Activated T-helper 1 cell treated with Interleukin-2 at 50 U/mL for 16 hours (primary cell): ENCODE measurements at places on chromosomes 16 and 17.

DNA sequence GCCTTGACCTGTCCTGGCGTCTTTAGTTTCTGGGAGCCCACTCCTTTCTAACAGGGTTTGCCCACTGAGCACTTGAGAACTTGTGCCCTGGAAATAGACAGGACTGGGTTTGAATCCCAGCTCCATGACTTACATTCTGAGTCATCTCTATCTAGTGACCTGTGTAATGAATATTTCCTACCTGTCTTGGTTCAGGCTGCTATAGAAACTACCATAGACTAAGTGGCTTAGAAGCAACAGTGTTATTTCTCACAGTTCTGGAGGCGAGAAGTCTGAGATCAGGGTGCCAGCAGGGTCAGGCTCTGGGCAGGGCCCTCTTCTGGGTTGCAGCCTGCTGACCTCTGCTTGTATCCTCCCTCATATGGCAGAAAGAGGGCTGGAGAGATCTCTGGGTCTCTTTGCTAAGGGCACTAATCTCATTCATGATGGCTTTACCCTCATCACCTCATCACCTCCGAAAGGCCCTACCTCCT is 110.7 kb upstream of the DHX40 start:
- no peak for DNase-seq

DNA sequence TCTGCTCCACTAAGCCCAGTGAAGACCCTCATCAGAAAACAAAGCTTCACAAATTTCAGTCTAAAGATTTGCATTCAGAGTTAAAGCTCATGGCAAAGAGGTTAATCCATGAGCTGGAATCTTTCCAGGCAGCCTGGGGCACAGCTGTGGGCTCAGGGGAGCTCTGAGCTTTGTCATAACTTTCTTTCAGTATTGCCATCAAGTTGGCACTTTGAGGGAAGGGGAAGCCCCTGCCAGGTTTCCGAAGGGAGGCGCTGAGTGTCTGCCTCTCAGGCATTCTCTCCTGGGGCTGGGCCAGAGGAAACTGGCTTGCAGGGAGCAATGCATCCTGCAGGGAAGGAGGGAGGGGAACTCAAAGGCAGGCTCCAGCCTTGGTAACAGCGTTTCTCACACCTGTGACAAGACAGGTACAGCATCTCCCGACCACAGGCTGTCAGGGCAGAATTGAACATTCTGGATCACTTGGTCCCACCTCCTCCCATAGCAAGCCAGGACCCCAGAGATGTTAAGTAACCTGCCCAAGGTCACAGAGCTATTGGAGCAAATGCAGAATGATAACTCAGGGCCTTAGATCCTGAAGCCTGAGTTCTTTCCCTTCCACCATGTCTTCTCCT is 3.9 kb downstream of the LPO start:
- no peak for DNase-seq

- DNase-seq: no peak
Observed at GRCh38 chr17:78316867-78317789, 42.7 kb downstream of the SOCS3 start.

GRCh38 chr17:50771991-50772785 is 4.9 kb upstream of the ANKRD40CL start:
- no peak for DNase-seq

DNA sequence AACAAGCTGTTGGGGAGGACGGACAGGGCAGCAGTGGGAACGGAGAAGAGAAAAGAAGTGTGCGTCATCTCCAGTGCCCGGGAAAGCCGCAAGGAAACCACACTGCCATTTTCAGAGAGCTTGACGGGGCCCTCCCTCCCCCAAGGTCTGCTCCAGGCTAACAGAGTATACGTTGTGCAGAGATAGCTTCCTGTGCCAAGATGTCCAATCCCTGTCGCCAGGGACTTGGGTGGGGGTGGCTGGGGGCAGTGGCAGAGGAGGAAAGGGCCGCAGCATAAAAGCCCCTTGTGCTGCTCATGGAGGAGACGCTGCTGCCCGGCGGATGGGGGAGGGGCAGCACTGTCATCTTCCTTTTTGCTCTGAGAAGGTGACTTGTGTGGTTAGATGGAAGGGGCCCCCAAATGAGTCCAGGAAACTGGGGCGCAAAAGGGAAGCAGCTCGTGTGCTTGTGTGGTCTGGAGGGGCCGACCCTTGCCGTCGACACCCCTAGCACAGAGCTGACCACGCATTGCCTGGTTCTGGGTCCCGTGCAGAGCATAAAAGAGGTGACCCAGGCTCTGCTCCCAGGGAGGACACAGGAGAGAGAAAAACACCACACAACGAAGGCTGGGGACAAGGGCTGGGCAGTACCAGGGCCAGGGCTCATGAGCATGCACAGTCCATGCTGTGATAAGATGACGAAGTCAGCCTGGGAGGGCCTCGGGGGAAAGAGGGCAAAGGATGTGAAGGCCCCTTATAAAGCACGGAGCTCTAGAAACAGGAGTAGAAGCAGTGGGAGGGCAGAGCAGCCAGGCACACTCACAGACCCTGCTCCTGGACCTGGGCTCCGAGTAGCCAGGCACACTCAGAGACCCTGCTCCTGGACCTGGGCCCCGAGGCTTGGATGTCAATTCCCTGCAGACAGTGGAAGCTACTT is 372.7 kb downstream of the SLC39A11 start:
- peak; percentile 10 for DNase-seq

GRCh38 chr17:72407931-72408330 is 287.1 kb downstream of the SOX9 start:
- no peak for DNase-seq

- no peak for DNase-seq
Observed at GRCh38 chr17:72097144-72097543, 23.7 kb upstream of the SOX9 start.
